ENCODE measurements at places on chromosomes 16 and 17.

GRCh38 chr17:66240630-66241029, 11.4 kb upstream of the APOH start:
- no peak for DNase-seq

DNA sequence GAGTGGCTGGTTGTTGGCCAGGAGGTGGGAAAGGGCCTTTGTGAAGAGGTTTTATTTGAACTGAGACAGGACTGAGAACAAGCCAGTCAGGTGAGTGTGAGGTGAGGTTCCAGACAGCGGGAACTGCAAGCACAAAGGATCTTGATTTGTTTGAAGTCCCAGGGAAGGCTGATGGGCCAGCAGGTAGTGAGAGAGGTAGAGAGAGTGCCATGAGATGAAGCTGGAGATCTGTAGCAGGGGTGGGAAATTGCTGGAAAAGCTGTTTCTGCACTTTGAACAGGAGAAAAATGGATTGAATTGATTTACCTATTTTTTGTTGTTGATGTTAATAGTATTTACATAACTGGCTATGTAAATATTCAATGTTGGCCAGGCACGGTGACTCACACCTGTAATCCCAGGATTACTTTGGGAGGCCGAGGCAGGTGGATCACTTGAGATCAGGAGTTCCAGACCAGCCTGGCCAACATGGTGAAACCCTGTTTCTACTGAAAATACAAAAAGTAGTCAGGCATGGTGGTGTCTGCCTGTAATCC, 7.7 kb upstream of the DCTPP1 start:
- DNase-seq = no peak

- DNase-seq = no peak
Observed at GRCh38 chr17:526425-526824, 173.8 kb upstream of the RPH3AL start.

- DNase-seq = no peak
Observed at GRCh38 chr17:62995377-62995885, 29.4 kb downstream of the TANC2 start.

DNA sequence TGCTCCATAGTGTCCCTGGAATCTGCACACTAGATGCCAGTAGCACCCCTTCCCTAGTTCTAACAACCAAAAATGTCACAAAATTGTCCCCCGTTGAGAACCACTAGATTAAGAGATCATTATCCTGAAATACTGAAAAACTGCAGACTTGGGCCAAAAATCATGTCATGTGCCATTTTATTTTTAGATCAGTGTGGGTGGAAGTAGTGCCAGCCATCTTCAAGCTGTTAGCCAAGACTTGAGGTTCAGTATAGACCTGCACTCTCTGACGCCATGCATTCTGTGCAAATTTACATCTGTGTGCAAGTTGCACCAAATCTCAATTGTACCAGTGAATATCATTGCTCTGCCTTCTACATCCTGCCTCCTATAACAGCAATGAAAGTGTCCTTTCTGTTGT, 31.5 kb upstream of the NOL11 start:
- DNase-seq = no peak

- peak; percentile 86 for DNase-seq
Observed at GRCh38 chr17:81967533-81968395, 6.8 kb upstream of the NOTUM start.

GRCh38 chr16:25084797-25085196, 26.7 kb upstream of the LCMT1 start:
- DNase-seq = no peak

DNA sequence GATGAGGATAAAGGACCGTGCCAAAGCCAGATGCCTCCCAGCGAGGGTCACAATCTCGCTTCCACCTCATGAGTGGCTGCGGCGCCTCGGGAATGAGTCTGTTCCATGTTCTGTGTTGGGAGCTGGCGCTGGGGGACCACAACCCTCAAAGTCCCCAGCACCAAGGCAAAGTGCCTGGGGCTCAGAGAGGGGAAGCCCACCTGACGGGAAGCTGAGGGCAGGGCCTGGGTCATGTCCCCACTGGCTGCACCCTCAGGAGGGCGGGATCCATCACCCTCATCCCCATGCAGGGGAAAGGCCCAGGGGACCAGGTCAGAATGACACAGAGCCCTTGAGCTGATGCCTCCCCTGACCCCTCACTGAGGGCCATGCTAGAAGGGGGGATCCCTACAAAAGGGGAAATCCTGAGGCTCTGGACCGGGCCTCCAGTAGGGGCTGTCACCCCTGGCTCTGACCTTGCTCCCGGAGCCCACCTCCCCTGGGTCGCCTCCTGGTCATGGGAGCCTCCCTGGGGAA, 151.3 kb upstream of the PLCG2 start:
- DNase-seq = no peak

- no peak for DNase-seq
Observed at GRCh38 chr16:88770461-88771293, 14.3 kb downstream of the PIEZO1 start.

DNA sequence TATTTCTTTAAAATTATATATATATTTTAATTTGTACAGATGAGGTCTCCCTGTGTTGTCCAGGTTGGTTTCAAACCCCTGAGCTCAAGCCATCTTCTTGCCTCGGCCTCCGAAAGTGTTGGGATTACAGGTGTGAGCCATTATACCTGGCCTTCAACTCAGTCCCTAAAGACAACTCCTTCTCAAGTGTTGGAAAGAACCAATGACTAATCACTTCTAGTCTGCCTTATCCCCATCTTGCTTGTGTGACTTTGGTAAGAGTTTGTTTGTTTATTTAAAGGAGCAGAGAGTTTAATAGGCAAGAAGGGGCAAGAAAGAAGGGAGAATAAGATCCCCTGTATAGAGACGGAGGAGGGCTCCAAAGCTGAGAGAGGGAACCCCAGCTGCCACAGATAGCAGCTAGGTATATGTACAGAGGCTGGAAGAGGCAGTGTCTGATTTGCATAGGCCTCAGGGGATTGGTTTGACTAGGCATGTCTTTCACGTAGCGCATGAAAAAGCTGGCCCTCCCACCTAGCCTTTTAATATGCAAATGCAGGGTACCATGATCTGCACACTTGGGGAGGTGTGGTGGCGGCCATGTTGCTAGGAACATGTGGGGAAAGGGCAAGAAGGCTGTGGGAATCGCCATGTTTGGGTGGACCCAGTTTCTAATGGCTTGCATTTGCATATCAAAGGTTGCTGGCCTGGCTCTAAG, 21.5 kb downstream of the ABCC1 start:
- no peak for DNase-seq

- DNase-seq = no peak
Observed at GRCh38 chr16:72840631-72841381, 207.1 kb downstream of the ZFHX3 start.

DNA sequence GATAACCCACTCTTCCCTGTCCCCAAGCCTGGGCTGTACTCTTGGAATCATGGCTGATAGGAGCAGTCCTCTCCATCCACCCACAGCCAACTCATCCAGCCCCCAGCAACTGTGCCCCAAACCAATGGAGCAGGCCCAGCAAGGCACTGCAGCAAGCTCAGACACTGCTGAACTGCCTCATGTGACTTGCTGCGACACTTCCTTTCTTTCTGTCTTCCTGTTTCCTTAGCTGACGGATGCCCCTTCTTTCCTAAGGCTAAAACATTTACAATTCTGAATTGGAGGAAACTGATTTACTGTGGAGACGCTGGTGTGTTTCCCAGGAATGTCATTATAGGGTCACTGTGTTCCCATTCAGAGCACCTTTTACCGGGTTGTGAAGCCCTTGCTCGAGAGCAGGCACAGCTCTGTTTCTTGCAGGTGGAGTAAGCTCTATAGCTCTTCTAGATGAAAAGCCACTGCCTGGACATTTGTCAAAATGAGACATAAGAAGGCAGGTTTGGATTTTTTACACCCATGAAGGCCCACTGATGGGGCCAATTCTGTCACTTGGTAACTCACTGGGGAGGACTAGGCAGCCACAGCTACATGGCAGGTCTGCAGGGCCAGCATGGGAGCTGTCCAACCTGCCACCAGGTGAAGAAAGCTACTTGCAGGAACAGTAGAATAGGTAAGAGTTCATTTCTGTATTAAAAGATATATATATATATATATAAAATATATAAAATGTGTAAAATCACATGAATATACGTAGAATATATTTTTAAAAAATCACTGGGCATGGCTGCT, 27.4 kb downstream of the TMEM11 start:
- no peak for DNase-seq

GRCh38 chr16:23523321-23523720, 13.0 kb upstream of the GGA2 start:
- no peak for DNase-seq

DNA sequence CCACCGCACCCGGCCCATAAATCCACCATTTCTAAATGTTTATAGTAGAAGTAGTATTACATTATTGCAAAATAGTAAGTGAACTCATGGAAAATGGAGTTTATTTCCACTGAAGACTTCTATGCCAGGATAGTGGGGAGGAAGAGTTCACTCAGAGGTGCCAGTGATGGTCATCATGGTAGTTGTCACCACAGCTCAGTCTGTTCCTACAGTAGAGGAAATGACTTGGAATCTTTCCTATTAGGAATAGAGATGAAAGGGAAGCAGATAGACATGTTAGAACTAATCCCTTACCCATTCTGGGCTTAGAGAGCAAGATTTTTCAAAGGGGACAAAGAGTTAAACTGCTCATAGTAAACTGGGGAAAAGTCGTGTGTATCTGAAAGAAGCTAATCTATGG, 20.1 kb downstream of the MRPL45 start:
- DNase-seq = no peak

- DNase-seq = no peak
Observed at GRCh38 chr17:81518785-81519283, 6.2 kb upstream of the ACTG1 start.

DNA sequence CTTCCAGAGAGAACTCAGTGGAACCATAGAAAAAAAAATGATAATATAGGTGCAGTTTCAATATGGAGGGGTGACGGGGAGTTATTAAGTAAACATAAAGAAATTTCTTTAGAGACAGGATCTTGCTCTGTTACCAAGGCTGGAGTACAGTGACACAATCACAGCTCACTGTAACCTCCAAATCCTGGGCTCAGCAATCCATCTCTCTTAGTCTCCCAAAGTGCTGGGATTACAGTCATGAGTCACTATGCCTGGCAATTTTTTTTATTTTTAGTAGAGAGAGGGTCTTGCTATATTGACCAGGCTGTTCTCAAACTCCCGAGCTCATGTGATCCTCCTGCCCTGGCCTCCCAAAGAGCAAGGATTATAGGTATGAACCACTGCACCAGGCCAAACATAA, 48.8 kb downstream of the NLRC5 start:
- DNase-seq = no peak

- DNase-seq = no peak
Observed at GRCh38 chr17:4569591-4569990, 9.2 kb upstream of the GGT6 start.

DNA sequence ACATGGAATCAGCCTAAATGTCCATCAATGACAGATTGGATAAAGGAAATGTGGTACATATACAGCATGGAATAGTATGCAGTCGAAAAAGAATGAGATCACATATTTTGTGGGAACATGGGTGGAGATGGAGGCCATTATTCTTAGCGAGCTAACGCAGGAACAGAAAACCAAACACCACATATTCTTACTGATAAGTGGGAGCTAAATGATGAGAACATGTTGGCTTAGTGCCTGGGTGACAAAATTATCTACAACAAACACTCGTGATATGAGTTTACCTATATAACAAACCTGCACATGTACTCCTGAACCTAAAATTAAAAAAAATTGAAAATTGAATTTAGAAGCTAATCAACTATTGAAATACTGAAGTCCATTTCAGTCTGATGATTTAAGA, 6.1 kb downstream of the ANKS4B start:
- no peak for DNase-seq

- no peak for DNase-seq
Observed at GRCh38 chr17:41583137-41584127, 3.3 kb downstream of the KRT14 start.

- no peak for DNase-seq
Observed at GRCh38 chr16:73572135-73572828, 524.4 kb upstream of the ZFHX3 start.

DNA sequence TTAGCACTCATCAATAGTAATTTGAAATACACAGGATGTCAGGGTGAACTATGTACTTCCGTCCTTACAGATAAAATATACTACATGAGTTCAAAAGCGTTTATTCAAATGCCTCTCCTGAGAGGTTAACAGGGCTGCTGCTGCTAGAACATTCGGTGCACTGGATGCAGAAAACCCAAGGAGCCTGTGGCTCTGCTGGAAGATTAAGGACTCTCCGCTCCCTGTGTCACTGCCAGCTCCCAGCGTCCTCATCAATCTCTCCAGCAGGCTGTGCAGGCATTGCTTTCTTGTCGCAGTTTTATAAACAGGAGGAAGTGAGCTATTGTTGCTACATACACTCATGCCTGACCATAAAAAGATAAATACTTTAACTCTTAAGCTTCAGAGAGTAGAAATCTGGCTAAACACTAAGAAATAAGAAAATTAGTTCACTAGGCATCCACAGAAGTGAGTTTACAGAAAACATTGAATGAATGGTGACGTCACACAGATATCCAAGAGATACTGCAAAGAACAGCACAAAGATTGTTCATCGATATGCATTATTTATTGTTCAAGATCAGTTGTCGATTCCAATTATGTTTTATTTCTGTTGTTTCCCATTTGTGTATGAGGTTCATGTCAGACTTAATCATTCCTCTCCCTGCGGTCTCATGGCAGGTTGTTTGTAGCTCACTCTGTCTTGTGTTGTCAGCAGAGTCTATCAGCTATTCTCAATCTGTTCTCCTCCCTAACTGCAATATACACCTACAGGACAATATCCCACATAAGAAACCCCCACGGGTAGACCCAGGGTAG, 127.9 kb upstream of the MON1B start:
- DNase-seq = no peak

DNA sequence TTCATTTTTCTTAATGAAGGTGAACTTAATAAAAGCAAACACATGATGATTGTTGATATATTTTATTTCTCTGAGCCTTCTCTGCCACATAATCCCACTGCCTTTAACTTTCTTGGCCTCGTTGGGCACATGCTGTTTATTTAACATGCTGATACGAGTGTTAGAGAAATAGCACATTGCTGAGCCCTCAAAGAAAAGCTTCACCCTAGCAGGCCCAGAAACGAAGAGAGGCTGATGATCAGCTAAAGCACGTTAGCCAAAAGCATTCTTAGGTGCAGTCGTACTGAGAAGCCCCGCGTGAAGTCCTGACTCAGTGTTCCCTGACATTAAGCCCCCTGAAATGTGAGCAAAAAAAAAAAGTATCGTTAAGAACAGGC, 122.8 kb downstream of the CCDC182 start:
- no peak for DNase-seq

- DNase-seq = no peak
Observed at GRCh38 chr16:88853325-88853941, 3.3 kb downstream of the GALNS start.

- peak; percentile 42 for DNase-seq
Observed at GRCh38 chr16:81493755-81494433, 49.3 kb downstream of the CMIP start.

Measured in stimulated activated CD4-positive, alpha-beta T cell treated with anti-CD3 and anti-CD28 coated beads, Interleukin-12 subunit alpha, Interleukin-12 subunit beta, amount 100 ng/mL, for 48 hours (primary cell).